ENCODE measurements at places on chromosomes 4 and X.

- peak; percentile 18 for DNase-seq
These were observed 23.0 kb upstream of the BCORL1 start for GRCh38 chrX:129959493-129959832.

DNA sequence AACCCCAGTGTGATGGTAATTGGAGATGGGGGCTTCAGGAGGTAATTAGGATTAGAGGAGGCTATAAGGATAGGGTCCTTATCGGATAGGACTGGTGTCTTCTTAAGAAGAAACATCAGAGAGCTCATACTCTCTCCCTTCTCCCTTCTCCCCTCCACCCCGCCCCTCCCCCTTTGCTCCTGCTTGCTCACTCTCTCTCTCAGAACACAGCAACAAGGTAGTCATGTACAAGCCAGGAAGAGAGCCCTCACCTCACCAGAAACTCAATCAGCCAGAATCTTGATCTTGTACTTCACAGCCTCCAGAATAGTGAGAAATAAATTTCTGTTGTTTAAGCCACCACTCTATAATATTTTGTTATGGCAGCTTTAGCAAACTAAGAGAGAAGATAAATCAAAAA is 4.5 kb downstream of the DDX60L start:
- DNase-seq, result no peak

DNA sequence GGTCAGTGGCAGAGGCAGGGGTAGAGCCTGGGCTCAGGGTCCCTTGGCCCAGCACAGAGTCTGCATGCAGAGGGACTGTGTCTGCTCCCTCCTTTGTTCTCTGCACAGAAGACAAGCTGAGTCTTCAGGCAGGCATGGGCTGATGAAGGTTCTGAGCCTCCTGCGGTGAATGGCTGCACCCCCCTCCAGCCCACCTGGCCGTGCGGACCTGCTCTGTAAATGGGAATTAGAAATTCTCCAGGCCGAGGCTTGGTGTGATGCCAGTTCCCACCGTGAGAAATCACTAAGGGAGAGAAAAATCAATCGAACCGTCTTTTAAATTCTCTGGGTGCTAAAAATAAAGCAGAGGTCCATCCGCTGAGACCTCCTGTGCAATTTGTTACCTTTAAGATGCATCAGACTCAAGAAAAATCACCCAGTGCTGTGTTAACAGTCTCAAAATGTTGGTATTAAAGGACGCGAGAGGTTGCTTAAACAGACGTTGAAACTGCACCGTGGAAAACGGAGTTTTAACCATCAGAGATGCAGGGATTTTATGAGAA is 96.0 kb downstream of the WFS1 start:
- no peak for DNase-seq

- DNase-seq, result no peak
These were observed 12.4 kb downstream of the RAI2 start for GRCh38 chrX:17848545-17849265.

- DNase-seq, result no peak
These were observed 17.5 kb downstream of the SH3BP2 start for GRCh38 chr4:2810388-2810787.

- no peak for DNase-seq
These were observed 113.1 kb downstream of the RS1 start for GRCh38 chrX:18558799-18559198.

GRCh38 chr4:152556283-152556682 is 20.4 kb upstream of the FBXW7 start:
- DNase-seq, result no peak

GRCh38 chrX:48676106-48676892 is 7.3 kb upstream of the WAS start:
- DNase-seq, result peak; percentile 94

GRCh38 chr4:150336676-150337412 is 245.1 kb upstream of the MAB21L2 start:
- no peak for DNase-seq

GRCh38 chr4:1307951-1308735 is 18.5 kb downstream of the MAEA start:
- no peak for DNase-seq

GRCh38 chrX:103441878-103442535 is 65.7 kb downstream of the BEX3 start:
- DNase-seq, result no peak

GRCh38 chr4:93467484-93468155 is 360.9 kb upstream of the ATOH1 start:
- DNase-seq, result peak; percentile 10

GRCh38 chr4:164550989-164551712 is 202.8 kb upstream of the SMIM31 start:
- DNase-seq, result no peak

DNA sequence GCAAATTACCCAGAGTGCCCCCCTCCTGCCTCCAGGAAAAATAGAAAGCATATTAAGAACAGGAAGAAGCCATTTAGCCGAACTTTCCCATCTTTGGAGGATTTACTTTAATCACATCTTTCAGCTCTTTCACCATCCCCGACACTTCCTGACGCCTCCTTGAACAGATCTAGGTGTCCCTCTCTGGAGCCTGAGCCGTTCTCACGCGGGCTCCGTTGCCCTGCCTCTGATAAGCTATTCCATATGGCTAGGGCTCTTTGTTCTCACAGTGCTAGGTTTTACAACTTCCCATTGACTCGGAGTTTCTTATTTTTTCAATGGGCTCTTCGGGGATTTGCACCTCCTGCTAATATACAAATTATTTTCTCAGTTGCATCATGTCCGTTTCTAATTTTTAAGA is 82.1 kb upstream of the GPC4 start:
- no peak for DNase-seq

DNA sequence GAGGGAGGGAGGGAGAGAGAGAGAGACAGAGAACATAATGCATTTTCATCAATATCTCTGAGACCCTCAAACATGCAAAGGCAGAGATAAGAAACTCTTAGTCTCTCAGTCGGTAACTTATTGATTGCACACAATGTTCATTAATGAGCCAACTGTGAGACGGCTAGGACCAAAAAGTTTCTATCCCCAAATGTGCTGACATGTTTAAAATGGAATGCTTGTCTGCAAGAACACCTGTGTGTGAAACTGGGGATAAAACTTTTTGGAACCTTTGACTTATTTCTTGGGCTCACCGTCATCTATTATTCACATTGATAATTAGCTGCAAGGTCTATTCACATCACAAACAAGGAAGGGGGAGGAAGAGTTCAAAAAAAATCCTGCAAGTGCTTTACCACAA is 477.9 kb downstream of the STIM2 start:
- DNase-seq, result no peak

DNA sequence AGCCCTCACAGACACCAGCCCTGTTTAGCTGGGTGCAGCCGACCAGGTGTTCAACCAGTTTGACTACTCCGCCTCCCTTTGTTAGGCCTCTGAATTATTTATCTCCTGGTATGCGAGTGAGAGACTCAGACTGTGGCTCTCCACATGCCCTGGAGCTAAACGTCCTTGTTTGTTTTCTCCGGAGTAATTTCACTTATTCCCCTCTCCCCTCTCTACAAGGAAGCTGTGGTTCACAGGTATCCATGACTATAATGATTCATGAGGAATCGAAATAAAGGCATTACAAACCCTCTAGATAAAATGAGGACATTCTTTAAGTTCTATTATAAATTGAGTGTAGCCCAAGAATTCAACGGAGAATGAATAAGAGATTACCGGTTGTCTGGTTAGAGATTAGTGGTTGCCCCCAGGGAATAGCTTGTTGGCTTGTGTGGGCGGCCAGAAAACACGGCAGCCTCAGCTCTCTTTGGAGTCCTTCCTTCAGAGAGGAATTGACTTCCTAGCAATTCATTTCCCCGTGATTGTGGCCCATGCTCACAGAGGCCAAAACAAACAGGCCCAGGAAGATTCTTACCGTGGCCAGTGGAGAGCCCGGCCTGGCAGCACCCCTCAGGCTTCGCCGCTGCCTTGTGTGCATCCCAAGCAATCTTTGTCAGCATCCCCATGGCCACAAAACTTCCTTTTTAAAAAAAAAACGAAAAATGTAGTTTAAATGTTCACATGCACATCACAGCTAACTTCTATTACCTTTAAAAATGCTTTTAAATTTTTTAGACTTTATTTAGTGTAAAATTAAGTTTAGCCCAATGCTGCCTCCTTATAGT is 60.2 kb upstream of the CBR4 start:
- DNase-seq, result peak; percentile 89

DNA sequence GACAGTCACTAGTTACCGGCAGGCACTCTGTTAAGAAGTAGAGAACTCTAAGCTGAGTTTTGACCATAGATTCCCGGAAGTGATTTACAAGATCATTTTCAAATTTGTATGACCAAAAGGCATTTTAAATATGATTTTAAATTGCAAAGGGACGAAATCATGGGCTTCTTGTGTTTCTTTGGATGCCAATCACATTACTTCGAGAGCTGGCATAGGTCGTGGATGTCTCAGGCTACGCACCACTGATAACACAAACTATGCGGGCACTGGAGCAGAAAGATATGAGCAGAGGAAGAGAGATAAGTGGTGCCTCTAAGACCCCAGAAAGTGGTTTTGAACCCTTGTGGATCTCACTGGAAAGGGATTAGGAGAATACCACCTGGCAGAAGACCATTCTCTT is 294.2 kb upstream of the FTHL17 start:
- no peak for DNase-seq

GRCh38 chrX:67949270-67949669 is 405.4 kb downstream of the AR start:
- DNase-seq, result no peak

GRCh38 chr4:7691061-7691460 is 248.6 kb downstream of the AFAP1 start:
- DNase-seq, result no peak

GRCh38 chr4:4490041-4490440 is 51.8 kb downstream of the STX18 start:
- no peak for DNase-seq

DNA sequence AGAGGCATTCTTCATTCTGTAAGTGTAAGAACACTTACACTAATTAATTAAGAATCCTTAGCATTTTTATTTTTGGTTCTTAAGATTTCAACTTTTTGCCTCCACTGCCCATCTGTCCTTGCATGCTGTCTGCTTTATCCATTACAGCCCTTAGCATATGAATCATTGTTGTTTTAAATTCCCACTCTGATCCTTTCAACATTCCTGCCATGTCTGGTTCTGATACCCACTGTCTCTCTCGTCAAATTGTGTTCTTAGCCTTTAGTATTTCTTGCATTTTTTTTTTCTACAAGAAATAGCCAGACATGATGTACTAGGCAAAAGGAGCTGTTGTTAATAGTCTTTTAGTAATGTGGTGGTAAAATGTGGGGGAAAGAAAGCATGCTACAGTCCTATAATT is 1360.0 kb downstream of the TECRL start:
- DNase-seq, result no peak

DNA sequence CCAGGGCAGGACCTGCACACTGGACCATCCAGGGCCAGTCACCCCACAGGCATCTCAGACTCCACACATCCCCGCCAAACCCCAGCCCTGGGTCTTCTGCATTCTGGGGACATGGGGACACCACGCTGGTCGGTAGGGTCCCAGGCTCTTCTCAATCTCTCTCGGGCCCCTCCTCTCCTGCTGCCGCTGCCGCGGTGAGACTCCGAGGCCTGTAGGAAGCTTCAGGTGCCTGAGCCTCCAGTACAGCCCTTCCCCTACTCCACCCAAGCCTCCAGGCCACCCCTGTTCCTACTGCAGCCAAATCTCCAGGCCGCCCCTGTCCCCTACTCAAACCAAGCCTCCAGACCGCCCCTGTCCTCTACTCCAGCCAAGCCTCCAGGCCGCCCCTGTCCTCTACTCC is 5.5 kb upstream of the ASMT start:
- DNase-seq, result no peak

- DNase-seq, result peak; percentile 64
These were observed 759 bp upstream of the TBC1D1 start for GRCh38 chr4:37889849-37890800.

- DNase-seq, result no peak
These were observed 16.2 kb downstream of the RASSF6 start for GRCh38 chr4:73603854-73604584.

GRCh38 chr4:24690436-24690835 is 104.9 kb upstream of the SOD3 start:
- DNase-seq, result no peak

DNA sequence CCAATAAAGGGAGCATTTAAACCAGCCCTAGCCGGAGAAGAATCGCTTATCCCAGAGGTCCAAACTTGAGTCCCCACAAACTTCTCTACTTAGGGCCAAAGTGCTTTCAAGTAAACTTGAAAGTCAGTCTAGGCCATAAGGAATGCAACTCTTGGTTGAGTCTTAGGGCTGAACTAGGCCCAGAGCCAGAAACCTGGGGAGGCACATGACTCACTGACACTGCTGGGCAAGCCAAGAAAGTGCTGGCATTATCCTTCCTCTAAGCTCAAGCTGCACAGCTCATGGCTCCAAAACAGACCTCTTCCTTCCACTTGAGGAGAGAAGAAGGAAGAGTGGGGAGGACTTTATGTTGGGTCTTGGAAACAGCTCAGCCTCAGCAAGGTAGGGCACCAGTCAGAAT is 1257.3 kb upstream of the DIAPH2 start:
- no peak for DNase-seq

- DNase-seq, result no peak
These were observed 61.7 kb downstream of the SLIT2 start for GRCh38 chr4:20313237-20314030.

GRCh38 chr4:150934022-150934421 is 81.1 kb downstream of the LRBA start:
- DNase-seq, result no peak

- no peak for DNase-seq
These were observed 114.2 kb downstream of the COMMD8 start for GRCh38 chr4:47349326-47349725.

DNA sequence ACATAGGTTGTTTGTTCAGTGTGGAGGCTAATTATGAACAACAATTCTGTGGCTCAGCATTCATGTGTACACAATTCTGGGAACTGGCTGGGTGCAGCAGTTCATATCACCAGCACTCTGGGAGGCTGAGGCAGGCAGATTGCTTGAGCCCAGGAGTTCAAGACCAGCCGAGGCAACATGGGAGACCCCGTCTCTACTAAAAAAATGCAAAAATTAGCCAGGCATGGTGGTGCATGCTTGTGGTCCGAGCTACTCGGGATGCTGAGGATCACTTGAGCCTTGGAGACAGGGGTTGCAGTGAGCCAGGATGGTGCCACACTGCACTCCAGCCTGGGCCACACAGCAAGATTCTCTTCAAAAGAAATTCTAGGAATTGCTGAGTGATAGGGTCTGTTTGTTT is 4.5 kb upstream of the PPP2R2C start:
- DNase-seq, result no peak

DNA sequence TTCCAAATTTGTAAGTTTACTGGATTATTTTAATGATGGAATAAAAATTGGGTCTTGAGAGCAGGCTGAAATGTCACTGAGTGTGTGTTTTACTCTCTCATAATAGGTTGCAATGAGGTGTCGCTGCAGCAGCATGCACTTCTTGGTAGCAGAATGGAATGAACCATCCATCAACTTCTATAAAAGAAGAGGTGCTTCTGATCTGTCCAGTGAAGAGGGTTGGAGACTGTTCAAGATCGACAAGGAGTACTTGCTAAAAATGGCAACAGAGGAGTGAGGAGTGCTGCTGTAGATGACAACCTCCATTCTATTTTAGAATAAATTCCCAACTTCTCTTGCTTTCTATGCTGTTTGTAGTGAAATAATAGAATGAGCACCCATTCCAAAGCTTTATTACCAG is 2.6 kb downstream of the SAT1 start:
- DNase-seq, result no peak
